ENCODE measurements at places on chromosomes 2 and 18.

DNA sequence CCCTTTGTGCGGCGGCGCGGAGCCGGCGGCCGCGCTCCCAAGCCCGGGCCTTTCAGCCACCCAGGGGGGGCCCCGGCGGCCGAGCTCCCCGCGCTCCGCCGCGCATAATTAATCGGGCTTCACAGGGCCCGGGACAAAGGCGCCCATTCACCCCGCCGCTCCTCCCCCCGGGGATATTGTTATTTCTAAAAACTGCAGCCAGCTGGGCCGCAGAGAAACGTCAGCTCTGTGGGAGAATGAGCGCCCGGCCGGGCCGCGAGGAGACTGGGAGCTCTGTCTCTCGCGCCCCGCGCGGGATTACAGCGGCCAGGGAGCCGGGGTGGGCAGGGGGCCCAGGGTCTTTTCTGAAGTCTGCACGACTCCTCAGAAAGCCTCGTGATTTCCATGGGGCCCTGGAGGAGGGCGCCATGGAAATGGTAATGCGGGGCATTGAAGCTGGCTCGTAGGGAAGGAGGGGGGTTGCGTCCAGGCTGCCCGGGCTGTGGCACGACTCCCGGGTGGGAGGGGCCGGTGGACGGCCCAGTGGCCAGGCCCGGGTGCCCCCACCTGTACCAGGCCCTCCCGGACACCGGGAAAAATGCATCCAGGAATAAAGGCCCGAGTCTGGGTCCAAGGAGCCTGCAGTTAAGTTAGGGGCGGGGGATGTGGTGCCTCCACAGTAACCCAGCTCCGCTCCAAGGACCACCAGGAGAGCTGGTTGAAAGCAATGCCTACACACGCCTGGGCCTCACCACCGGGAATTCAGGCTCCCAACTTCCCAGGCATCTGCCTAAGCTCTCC, 125.3 kb downstream of the ZFP36L2 start:
- DNase-seq, result no peak

DNA sequence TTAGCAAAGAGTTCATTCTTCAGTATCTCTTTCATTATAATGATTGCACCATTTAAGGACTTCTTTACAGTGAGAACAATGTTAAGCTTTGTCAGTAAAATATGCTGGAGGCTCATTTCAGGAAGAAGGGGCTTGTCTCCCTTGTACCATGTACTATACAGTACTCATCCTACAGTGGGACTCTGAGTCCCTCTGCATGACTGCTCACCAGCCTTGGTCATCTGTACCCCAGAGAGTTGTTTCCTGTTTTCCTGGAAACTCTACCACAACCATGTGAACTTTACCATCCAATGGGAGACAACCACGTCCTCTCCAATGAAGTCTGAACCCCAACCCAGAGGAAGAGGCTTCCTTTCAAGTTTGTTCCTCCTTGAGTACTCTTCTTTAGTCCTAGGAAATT, 1171.1 kb upstream of the CRIM1 start:
- DNase-seq, result no peak

DNA sequence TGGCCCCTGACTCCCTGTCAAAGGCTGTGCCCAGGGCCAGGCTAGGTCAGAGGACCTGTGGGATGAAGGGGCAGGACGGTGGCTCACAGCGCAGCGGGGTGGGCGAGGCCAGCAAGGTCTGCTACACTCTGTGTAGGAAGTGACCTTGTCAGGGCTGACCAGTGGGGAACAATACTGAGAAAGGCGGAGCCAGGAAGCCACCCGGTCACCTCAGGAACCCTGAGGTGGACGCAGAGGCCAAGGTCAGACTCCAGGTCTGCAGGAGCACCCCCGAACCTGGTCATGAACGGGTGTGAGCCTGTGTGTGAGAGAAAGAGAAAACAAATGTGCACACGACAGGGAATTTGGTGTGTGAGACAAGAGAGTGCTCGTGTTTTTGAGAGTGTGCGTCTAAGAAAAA, 72.3 kb downstream of the SMAD7 start:
- no peak for DNase-seq

- no peak for DNase-seq
Observed at GRCh38 chr2:66683599-66683998, 248.7 kb downstream of the MEIS1 start.

Measured in stimulated activated CD8-positive, alpha-beta memory T cell treated with anti-CD3 and anti-CD28 coated beads, Interleukin-4, amount 100 ng/mL, for 1 hour (primary cell).